ENCODE measurements at places on chromosomes 4 and X. TPM values are rescaled to one million over a fixed set of nuclear protein-coding genes. Genes with fewer than 3 reads are reported as not detected.

TRIM61 gene
- total RNA-seq = 0.33 TPM

RS1 gene
- not detected for total RNA-seq

GPM6B gene
- total RNA-seq = 57.2 TPM

BANK1 gene
- total RNA-seq = 0.83 TPM

SYTL4 gene
- total RNA-seq = 30.7 TPM

TMEM156 gene
- total RNA-seq = not detected

ASB12 gene
- not detected for total RNA-seq

BMP15 gene
- total RNA-seq = not detected

RRH gene
- total RNA-seq = not detected

FSTL5 gene
- total RNA-seq = 0.33 TPM

PAK3 gene
- 2.1 TPM for total RNA-seq

RXFP1 gene
- not detected for total RNA-seq

SLC9A7 gene
- 3.6 TPM for total RNA-seq

AMBN gene
- total RNA-seq = not detected

NIPAL1 gene
- total RNA-seq = 1.3 TPM

ZAR1 gene
- total RNA-seq = not detected

ZFX gene
- total RNA-seq = 61.8 TPM

CLDN34 gene
- total RNA-seq = not detected

HTN1 gene
- not detected for total RNA-seq

MAPK10 gene
- 11.4 TPM for total RNA-seq

MAGEB10 gene
- total RNA-seq = not detected

NWD2 gene
- 0.50 TPM for total RNA-seq

MAML3 gene
- total RNA-seq = 5.0 TPM

MTMR8 gene
- total RNA-seq = 1.2 TPM

OTC gene
- total RNA-seq = not detected

GIMD1 gene
- total RNA-seq = not detected

PNMA3 gene
- 0.17 TPM for total RNA-seq

CHRDL1 gene
- 220 TPM for total RNA-seq

Measured in esophagus muscularis mucosa (tissue), 4 donors.